ENCODE measurements at places on chromosomes 1 and 21.

GRCh38 chr1:104648269-104648691, 898.6 kb downstream of the AMY1C start:
- DNase-seq: no peak

DNA sequence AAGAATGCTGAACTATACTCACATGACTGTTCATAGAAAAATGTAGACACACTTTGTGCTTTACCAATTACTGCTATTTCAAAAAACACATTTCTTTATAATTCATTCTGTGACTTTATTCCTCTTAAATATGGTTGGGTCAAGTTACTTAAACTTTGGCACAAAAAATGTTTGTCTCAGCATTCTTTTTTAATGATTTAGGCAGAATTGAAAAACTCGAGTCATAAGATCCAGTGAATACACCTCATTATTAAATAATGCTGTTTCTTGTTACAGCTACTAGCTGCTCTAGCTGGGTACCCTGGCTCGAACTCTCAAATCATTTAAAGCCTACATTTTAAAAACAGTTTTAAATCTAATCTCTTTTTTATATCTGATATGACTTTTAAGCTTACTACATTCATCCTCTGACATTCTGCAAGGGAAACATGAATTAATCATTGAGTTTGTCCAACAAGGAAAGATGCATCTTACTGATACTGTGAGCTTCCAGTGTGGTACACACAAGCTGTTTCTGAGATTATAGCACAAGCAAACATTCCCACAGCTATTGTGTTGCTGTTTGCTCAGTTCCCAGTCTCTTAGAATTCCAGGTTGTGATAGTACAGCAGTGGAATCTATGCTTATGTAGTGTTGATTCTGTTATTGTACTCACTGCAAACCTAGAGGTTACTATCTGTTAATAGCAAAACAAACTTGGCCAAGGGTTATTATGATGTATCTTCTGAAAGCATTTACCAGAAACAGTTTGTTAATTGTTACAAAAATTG, 746.5 kb downstream of the USP25 start:
- DNase-seq: no peak

- DNase-seq: no peak
Observed at GRCh38 chr1:27979151-27979858, 19.5 kb downstream of the XKR8 start.

DNA sequence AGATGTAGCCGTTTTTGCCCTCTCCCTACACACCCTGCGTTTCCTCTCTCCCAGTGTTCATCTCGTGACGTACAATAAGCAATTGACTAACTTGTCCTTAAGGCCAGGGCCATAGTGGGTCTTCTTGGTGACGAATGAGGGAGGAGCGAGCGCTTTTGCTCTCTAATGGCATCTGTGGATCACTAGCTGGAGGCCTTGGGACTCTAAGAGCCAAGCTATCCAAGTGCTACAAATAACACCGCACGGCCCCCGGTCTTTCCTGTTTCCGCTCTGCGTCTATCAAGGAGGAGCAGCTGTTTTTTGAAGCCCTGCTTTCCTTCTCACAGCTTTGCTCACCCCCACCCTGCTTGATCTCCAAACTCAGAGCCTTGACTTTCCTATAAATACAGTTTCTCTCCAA, 25.2 kb downstream of the EVA1C start:
- no peak for DNase-seq

DNA sequence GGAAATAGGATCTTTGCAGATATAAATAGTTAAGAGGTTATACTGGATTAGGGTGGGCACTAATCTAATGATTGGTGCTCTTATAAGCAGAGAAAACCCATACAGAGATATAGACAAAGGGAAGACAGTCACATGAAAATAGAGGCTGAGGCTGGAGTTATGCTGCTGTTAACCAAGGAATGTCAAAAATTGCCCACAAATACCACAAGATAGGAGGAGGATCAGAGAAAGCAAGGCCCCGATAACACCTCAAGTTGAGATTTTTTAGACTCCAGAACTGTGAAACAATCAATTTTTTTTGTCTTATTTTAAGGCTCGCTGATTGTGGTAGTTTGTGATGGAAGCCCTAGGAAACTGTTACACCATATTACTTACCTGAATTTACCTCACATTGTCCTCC, 513.2 kb downstream of the COL11A1 start:
- DNase-seq: no peak

DNA sequence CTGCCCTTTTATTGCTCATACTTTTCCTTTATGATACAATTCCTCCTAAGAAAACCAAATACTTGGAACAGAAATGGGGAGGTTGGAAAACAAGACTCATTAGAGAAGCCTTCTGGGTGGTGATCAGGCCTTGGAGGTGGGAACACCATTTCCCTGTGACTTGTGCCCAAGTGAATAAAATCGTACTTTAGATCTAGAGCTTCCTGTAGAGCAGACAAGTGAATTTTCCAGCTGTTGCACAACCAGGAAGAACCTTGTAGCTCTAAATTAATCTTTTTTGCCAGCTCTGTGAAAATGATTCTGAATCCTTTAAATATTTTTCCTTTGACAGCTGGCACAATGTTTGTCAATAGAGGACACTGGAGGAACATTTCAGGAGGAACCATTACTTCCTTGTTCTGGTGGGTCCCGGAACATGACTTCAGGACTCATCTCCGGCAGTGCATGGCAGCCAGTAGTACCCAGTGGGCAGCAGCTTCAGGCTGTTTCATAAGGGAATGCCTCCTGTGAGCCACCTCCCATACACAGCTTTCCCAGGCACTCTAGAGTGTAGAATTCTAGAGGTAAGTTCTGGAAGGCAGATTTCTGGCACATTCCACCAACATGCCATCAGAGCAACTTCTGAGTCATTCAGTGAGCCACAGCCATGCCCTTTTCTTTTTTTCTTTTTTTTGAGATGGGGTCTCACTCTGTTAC, 5.5 kb upstream of the SNAPIN start:
- DNase-seq: no peak

DNA sequence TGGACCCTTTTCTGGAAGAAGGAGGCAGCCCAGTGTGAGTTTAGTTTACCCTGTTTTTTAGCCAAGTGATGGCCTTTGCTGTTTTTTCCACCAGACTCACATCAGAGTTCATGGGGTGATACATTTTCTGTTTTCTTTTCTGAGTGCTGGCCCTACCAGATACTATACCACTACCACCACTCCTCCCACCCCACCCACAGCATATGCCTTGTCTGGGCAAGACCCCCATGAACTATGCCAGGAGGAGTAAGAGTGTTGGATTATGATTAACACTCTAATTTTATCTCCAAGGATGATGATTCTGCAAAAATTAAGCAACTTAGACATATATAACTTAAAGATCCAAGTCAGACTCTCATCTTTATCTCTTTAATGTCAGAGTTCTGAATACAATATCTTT, 26.1 kb downstream of the FABP3 start:
- no peak for DNase-seq

GRCh38 chr1:172946814-172947507, 103.8 kb downstream of the TNFSF18 start:
- DNase-seq: no peak

- DNase-seq: no peak
Observed at GRCh38 chr1:41357451-41358101, 3.7 kb upstream of the FOXO6 start.

DNA sequence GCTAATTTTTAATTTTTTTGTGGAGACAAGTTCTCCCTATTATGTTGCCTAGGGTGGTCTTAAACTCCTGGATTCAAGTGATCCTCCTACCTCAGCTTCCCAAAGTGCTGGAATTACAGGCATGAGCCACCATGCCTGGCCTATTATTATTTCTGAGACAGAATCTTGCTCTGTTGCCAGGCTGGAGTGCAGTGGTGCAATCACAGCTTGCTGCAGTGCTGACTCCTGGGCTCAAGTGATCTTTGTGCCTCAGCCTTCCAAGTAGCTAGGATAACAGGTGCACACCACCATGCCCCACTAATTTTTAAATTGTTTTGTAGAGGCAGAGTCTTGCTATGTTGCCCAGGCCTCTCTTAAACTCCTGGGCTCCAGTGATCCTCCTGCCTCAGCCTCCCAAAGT, 196.3 kb downstream of the CAMTA1 start:
- DNase-seq: no peak

DNA sequence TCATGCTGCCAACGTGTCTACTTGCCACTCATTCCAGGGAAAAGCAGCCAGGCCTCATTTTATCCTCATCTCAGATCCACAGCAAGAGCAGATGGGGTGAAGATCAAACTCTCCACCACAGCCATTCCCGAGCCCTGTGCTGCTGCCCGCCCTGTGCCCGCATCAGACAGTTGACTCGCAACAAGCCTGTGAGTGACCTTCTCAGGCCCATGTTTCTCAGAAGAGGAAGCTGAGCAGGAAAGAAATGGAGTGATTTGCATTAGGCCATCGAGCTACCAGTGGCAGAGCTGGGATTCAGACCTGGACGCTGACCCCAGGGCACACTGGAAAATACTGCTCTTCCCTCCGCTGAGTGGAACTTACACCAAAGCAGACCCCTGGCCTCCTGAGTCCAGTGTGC, 1.2 kb downstream of the CNR2 start:
- no peak for DNase-seq

- no peak for DNase-seq
Observed at GRCh38 chr1:244029124-244029523, 22.0 kb upstream of the ZBTB18 start.

- DNase-seq: peak; percentile 5
Observed at GRCh38 chr1:246002725-246003441, 504.2 kb downstream of the SMYD3 start.

DNA sequence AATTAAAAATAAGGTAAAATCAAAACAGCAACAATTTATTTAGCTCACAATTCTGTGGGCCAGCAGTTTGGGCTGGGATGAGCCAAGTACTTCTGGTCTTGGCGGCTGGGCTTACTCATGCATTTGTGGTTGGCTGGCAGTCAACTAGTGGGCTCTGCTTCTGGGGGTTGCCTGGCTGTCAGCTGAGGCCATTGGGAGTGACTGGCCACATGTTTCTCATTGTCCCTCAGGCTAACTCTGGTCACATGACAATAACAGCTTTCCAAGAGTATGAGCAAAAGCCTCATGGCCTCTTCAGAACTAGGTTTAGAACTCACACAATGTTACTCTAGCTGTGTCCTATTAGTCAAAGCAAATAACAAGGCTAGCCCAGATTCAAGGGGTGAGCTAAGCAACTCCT, 15.6 kb upstream of the CHIA start:
- peak; percentile 72 for DNase-seq

DNA sequence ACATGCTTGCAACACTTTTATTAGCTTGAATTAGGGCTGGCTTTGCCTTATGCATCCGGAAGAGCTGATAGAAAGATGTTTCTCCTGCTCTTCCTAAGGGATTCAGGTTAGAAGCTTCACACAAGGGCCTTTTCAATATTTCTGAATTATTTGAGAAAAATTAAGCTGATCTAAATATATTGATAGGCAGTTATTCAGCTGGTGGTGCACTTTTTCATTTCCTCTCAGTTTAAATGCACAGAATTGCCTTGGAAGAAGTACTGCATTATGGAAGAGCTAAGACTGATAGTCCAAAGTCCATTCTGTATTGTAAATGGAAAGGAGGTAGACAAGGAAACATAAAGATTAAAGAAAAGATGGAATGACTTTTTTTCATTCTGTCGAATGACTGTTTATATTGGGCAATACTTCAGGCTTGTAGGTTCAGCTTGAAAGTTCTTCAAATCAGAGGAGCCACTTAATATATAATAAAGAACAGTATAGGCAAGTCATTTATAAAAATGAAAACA, 398.4 kb upstream of the B3GALT2 start:
- DNase-seq: no peak

- DNase-seq: no peak
Observed at GRCh38 chr1:2376261-2376741, 15.1 kb downstream of the MORN1 start.

GRCh38 chr1:161172349-161172748, 5.0 kb downstream of the B4GALT3 start:
- DNase-seq: no peak

DNA sequence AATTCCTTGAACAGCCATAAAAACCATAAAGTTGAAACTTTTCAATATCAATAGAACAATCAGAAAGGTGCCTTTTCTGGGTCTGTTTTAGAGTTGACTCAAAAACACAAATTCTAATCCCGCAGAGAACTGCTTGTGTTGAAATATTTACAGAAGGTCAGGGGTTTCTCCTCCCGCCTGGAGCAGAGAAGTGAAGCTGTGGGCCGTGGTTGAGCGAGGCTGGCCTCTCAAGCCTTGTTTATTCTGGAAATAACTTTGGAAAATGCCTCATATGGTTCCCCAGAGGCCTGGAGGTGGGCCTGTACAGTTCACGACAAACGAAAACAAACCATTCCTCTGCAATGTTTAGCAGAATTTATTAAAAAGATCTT, 90.8 kb upstream of the ERRFI1 start:
- DNase-seq: no peak

DNA sequence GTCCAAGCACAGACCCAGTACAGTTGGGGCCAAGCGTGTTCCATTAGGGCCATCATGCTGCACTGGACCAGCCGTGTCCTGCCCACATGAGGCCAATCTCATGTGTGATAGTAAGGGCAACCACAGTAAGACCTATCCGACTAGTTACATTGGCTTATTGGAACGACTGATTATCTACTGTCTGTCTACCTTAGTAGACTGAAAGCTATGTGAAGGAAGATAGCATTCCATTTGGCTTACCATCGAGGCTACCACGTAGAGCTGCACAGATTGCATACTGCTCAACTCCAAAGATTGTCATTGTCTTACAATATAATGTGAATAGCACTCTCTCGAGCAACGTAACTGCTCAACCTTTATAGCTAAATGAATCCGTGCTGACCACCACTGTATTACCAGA, 10.6 kb downstream of the PTGER3 start:
- DNase-seq: no peak

- no peak for DNase-seq
Observed at GRCh38 chr1:14800500-14801076, 202.1 kb downstream of the KAZN start.

- DNase-seq: no peak
Observed at GRCh38 chr1:54135436-54136120, 17.2 kb downstream of the CDCP2 start.

GRCh38 chr1:113320272-113320671, 70.0 kb upstream of the MAGI3 start:
- no peak for DNase-seq

DNA sequence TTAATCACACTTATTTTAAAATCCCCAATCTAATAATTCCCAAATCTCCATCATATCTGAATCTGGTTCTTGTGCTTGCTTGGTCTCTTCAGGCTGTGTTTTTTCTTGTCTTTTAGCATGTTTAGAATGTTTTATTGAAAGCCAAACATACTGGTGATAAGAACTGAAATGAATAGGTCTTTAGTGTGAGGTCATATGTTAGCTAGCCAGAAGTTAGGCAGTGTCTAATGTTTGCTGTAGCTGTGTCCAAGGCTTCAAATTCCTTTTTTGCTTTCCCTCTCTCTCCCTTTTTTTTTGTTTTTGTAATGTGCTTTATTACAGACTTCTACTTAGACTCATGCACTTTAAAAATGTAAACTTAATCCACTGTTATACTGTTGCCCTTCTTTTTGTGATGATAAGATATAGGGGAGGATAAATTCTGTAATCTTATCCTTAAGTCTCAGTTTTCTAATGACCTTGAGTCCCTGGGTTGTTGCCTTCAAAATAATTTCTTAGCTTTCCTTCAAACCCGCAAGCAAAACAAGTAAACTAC, 725.1 kb downstream of the BRINP3 start:
- DNase-seq: no peak

Data from nucleus accumbens (tissue), 56 donors.